ENCODE measurements at places on chromosomes 7 and 10.

DNA sequence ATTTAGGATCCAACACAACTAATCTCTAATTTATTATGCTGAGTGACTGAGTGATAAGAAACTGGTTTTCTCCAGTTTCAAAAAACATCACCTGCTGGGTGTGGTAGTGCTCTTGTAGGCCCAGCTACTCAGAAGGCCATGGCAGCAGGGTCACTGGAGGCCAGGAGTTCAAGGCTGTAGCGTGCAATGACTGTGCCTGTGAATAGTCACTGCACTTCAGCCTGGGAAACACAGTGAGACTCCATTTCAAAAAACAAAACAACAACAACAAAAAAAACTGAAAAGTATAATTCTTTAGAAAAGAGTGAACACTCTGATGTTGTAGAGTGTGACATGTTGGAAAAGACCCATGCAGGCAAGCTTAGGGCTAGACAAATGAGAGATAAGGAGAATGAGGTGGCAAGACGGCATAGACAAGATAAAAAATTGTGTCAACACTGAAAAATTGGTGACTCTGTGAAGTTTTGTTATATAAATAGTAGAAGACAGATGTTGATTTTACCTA, 150.1 kb upstream of the GPR22 start:
- no peak for DNase-seq

GRCh38 chr7:2796358-2797352, 47.5 kb downstream of the GNA12 start:
- DNase-seq, result no peak

DNA sequence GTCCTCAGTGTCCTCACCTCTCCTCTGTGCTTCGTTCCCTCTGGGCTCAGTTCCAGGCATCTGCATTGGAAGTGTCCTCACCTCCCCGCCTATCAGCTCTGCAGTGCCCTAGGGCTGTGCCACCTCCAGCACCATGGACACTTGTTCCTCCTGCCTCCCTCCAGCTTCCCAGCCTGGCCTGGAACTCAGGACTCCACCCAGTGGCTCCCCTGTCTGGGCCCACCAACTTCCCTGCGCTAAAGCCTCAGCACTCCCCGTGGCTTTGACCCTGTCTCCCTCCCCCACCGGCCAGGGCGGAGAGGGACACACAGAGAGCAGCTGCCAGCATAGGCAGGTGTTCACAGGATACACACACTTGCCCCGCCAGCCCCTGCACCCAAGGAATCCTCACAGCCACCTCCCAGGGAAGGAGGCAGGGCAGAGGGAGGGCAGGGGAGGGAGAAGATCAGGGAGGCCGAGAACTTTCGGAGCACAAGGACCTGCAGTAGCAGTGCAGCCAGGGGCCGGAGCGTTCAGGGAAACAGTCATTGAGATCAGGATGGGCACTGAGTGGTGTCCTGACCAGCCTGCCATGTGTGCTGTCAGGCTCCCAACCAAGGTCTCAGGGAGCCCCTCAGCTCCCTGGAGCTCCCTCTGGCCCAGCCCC, 31.3 kb downstream of the ANXA8 start:
- no peak for DNase-seq

- no peak for DNase-seq
Observed at GRCh38 chr10:91684841-91685240, 52.0 kb upstream of the PPP1R3C start.

- DNase-seq, result no peak
Observed at GRCh38 chr7:230274-230673, 37.9 kb downstream of the FAM20C start.

DNA sequence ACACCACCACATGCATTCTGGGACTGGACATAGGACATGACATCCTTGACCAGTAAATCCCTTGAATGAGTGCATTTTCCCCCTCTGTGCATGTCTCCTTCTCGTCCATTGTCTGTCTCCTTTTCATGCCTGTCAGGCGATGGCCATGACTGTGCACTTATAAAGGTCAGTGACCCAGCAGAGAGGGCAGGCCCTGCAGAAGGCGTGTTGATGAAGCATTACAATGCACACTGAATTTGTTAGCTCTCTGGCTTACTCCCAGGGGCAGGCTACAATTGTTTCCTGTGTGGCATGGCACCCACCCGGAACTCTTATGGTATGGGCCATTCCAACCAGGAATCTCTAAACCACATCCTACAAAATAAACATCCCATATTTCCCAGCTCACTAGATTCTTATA, 71.1 kb downstream of the SAMD9 start:
- DNase-seq, result no peak

Measured in KBM-7 (cell line).